Thoracic aorta (tissue), 2 donors: ENCODE measurements at places on chromosomes 5 and 9. TPM values are rescaled to one million over a fixed set of nuclear protein-coding genes. Genes with fewer than 3 reads are reported as not detected.

- H3K27me3 ChIP-seq: no peaks in the 10 kb centered on the region
- no peak for DNase-seq
- H3K27ac ChIP-seq: no peak overlapping the region
- no peaks in the 10 kb centered on the region for H3K4me1 ChIP-seq
- no peaks in the 10 kb centered on the region for H3K36me3 ChIP-seq
- H3K4me3 ChIP-seq: no peak overlapping the region
Observed at GRCh38 chr5:3276896-3277295, 318.7 kb upstream of the IRX1 start.

GRCh38 chr5:133456933-133457402, 155.4 kb downstream of the FSTL4 start:
- no peak overlapping the region for H3K4me3 ChIP-seq
- H3K27ac ChIP-seq: no peak overlapping the region
- H3K36me3 ChIP-seq: no peaks in the 10 kb centered on the region

GRCh38 chr5:174111287-174111973, 65.9 kb downstream of the NSG2 start:
- no peak for DNase-seq
- H3K4me1 ChIP-seq: no peaks in the 10 kb centered on the region
- H3K27me3 ChIP-seq: no peaks in the 10 kb centered on the region
- no peak overlapping the region for H3K27ac ChIP-seq
- no peaks in the 10 kb centered on the region for H3K36me3 ChIP-seq
- no peak overlapping the region for H3K4me3 ChIP-seq

DNA sequence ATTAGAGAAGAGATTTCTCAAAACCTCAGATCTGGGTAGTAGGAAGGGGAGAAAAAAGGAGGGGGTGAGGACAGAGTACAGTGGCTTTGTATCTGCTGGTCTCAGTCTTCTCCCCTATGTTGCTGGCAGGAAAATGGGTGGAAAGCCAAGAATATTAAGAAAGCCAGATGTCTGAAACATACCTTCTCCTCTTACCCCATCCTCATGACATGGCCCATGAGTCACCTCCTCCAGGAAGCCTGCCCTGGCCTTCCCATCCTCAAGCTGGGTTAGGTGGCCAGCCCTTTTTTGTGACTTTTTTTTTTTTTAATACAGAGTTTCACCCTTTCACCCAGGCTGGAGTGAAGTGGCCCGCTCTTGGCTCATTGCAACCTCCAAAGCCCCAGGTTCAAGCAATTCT, 61.8 kb downstream of the ABCA1 start:
- H3K4me3 ChIP-seq: no peak overlapping the region
- no peaks in the 10 kb centered on the region for H3K27me3 ChIP-seq
- peaks cover 17% of the 10 kb centered on the region for H3K4me1 ChIP-seq
- no peak for DNase-seq

DNA sequence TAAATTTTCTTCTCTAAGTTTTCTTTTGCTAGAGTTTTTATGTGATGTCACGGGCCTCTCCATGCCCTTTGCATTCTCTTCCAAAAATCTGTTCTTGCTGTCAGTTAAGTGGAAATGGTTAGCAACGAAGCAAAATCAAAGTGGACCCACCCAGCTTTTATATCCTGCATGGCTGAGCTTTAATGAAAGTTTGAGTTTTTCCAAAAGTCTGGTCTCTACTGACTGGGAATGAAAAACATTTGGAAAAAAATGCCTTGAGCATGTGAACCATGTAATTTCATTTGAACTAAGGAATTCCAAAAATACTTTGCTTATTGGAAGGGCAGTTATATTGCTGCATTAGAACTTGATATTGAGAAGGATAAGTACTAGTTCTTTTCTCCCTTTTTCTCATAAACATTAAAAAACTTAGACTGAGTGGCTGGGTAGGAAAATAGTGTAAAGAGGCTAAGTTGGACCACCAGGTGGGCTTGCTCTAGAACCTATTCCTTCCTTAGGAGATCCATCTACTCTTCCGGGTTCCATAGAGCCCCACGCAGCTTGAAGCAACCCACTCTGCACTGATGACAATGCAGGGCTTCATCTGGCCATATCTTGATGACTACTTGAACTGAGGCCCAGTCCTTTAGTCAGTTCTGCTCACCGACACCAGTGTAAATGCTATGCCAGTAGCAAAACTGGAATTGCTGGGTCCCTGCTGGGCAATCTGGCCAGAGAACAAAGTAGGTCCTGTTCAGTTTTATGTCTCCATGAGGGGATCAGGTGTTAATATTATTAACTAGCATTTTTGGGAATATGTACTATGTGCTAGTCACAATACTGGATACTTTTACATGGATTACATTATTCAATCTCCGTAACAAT, 17.4 kb upstream of the RIC1 start:
- H3K4me1 ChIP-seq: peaks cover 22% of the 10 kb centered on the region
- H3K27ac ChIP-seq: peak overlapping the region; percentile 8
- DNase-seq: no peak
- no peak overlapping the region for H3K4me3 ChIP-seq

GRCh38 chr9:95901506-95901905, 26.0 kb downstream of the ERCC6L2 start:
- no peak overlapping the region for H3K27ac ChIP-seq
- H3K4me1 ChIP-seq: no peaks in the 10 kb centered on the region
- no peak for DNase-seq
- H3K27me3 ChIP-seq: no peaks in the 10 kb centered on the region

DNA sequence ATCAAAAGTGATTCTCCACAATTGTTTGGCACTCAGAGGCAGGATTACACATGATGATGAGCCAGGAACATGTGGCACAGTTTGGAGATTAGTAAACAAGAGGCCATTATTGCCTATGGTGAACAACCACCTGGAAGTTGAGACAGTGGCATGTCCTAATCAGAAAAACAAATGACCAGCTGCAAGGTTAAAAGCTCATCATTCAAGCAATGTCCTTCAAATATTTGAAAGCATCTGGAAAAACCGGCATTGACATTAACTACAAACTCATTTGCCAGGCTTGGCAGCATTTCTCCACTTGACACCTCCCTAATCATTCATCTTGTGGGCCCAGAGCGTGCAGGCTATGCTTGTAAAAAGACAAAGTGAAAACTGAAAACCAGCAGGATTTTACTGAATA, 80.6 kb upstream of the MEGF10 start:
- no peak overlapping the region for H3K4me3 ChIP-seq
- no peaks in the 10 kb centered on the region for H3K27me3 ChIP-seq
- H3K36me3 ChIP-seq: no peaks in the 10 kb centered on the region
- H3K4me1 ChIP-seq: no peaks in the 10 kb centered on the region

- no peak for DNase-seq
- no peaks in the 10 kb centered on the region for H3K36me3 ChIP-seq
- no peak overlapping the region for H3K4me3 ChIP-seq
- peaks cover 40% of the 10 kb centered on the region for H3K4me1 ChIP-seq
- H3K27ac ChIP-seq: no peak overlapping the region
Observed at GRCh38 chr5:67043796-67044511, 152.6 kb downstream of the CD180 start.

DNA sequence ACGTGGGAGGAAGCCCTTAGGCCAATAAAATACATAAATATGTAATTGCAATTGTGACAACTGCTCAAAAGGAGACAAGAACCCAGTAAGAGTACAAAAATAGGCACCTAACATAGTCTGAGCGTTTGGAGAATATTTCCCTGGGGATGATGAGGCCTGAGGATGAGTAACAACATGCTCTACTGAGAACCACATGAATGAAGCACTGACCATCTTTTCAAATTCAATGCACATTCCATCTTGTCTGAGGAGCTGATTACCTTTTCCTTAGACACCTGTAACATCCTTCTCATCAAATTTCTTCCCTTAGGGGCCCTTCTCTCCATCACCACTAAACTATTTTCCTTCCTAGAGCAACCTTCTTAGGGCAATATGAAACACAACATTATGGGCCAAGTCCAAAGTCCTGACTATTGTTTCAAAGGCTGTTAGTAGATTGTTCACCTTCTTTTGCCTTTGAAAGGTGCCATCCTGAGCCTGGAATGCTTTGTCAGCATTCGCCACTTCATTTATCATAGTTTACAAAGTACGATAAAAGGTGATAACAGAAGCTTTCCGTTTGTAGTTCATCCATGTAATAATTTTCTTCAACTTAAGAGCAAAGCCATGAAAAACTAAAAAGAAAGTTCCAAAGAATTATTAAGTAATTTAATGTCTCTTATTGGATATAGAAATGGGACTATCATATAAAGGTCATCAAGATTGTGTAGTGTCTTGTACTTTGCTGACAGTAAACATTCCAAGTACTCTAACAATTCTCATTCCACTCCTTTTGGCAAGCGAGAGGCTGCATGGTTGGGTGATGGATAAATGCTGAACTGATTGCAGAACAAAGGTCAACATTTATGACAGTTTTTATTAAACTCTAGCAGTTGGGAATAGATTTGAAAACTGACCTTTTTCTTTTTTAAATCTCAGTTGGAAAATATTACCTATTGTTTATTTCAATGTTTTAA, 471.3 kb downstream of the PDE4D start:
- H3K4me3 ChIP-seq: no peak overlapping the region
- no peaks in the 10 kb centered on the region for H3K27me3 ChIP-seq
- no peaks in the 10 kb centered on the region for H3K36me3 ChIP-seq
- no peak for DNase-seq
- no peaks in the 10 kb centered on the region for H3K4me1 ChIP-seq

DNA sequence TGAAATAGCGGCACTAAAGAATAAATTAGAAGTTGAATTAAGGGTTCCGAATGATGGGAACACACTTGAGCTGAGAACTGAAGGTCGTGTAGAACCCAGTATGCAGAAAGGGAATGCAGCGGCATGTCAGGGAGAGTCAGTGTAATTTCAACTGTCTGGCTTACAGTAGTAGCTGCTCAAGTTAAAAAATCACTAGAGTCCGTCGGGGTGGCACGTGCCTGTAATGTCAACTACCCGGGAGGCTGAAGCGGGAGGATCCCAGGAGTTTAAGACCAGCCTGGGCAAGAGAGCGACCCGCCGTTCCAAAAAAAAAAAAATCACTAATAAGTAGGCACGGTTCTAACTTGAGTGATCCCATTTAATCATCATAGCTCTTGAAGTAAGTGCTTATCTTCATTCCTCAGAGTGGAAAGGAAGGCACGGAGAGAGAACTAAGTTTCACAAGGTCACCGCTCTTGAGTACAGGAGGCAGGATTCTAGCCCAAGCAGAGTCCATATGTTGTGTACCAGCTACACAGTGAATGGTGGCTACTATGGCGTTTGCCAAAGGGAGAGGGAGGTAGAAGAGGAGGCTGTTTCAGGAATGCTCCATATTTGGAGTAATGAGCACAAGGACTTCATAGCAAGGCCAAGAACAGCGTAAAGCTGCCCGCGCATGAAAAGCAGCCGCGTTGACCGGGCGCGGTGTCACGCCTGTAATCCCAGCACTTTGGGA, 831 bp downstream of the RMRP start:
- peak overlapping the region; percentile 98 for H3K4me3 ChIP-seq
- H3K27me3 ChIP-seq: no peaks in the 10 kb centered on the region
- peak overlapping the region; percentile 99 for H3K27ac ChIP-seq
- H3K36me3 ChIP-seq: peaks cover 10% of the 10 kb centered on the region
- H3K4me1 ChIP-seq: peaks cover 22% of the 10 kb centered on the region
- DNase-seq: no peak

DNA sequence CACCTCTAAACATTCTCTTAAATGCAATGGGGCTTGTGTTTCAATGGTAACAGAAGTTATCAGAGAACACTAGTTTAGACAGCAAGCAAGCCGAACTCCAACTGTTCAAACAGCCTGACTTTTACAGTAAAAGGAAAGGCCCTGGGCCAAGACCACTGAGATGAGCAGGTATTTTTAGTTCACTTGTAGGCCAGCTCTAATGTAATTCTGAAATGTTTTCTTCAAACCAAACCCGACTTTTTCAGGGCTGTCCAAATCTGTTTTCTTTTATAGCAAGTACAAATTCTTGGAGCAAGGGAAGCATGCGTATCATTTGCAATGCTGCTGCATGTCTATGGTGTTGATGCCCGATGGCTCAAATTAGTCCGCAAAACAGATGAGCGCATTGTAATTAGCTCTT, 192.9 kb downstream of the SLF1 start:
- no peaks in the 10 kb centered on the region for H3K4me1 ChIP-seq
- no peak overlapping the region for H3K27ac ChIP-seq
- DNase-seq: no peak
- no peak overlapping the region for H3K4me3 ChIP-seq
- no peaks in the 10 kb centered on the region for H3K27me3 ChIP-seq
- no peaks in the 10 kb centered on the region for H3K36me3 ChIP-seq

DNA sequence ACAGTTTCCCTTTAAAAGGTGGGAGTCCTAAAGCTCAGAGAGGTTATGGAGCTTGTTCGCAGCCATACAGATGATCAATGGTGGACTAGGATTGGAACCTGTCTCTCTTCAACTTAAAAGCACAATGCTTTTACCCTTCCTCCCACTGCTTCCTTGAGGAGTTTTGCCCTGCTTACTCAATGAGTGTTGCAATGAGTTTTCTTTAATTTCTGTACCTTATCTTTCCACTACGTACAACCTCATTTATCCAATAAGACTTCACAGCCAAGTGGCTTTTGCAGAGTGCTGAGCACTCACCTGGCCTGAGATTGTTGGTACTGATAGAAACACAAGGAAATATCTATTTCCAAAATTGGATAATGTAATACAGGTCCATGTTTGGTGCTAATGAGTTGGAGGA, 64.7 kb upstream of the ANKRD55 start:
- H3K36me3 ChIP-seq: no peaks in the 10 kb centered on the region
- no peaks in the 10 kb centered on the region for H3K27me3 ChIP-seq
- H3K4me1 ChIP-seq: peaks cover 19% of the 10 kb centered on the region
- DNase-seq: no peak
- no peak overlapping the region for H3K27ac ChIP-seq

GRCh38 chr5:82365744-82366228, 87.6 kb upstream of the RPS23 start:
- no peaks in the 10 kb centered on the region for H3K36me3 ChIP-seq
- no peak for DNase-seq
- peaks cover 32% of the 10 kb centered on the region for H3K4me1 ChIP-seq
- H3K4me3 ChIP-seq: no peak overlapping the region
- H3K27me3 ChIP-seq: no peaks in the 10 kb centered on the region

DNA sequence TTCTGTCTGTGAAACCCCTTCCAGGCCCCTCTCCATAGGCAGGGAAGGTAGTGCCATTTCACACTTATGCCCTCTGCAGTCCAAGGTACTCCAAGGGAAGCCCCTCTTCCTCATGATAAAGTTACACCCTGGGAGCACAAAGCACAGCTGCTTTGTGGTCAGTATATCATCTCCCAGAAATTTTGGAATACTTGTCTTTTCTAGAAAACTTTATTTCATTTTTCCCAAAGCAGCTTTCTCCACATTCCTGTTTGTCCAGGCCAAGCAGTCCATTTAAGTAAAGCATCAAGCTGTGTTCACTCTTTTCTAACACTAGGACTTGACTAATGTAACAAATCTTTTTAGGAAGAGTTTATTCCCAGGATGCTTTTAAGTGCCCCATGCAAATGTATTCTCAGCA, 371.8 kb upstream of the RGMB start:
- H3K4me1 ChIP-seq: no peaks in the 10 kb centered on the region
- no peak overlapping the region for H3K4me3 ChIP-seq
- no peak overlapping the region for H3K27ac ChIP-seq
- no peaks in the 10 kb centered on the region for H3K27me3 ChIP-seq

EIF4E1B gene
- not detected for total RNA-seq

FBP1 gene
- 3.8 TPM for total RNA-seq

FOXD4L4 gene
- total RNA-seq: not detected

OR13C9 gene
- not detected for total RNA-seq
